Fibroblast of upper back skin (primary cell): ENCODE measurements at places on chromosomes 11 and 22.

DNA sequence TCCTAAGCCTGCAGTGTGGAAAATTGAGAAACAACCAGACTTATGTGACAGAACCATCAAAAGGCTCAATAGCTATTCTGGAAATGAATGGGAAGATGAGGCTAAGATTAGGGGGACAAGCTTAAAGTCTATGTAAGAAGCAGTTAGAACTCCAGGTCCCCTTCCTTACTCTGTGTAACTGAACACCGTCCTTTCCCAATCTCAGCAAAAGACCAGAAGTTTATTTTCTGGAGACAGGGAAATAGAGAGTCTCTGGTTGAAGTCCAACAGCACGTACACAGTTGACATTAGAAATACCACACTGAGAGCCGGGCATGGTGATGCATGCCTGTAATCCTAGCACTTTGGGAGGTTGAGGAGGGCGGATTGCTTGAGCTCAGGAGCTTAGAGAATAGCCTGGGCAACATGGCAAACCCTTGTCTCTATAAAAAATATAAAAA is 93.9 kb downstream of the CD44 start:
- no peak for DNase-seq

- no peak for DNase-seq
Measured at GRCh38 chr11:3890806-3891205, 35.3 kb downstream of the STIM1 start.

- no peak for DNase-seq
Measured at GRCh38 chr11:60235321-60235720, 7.6 kb downstream of the MS4A4E start.

- DNase-seq, result no peak
Measured at GRCh38 chr22:27260087-27260698, 541.4 kb downstream of the MN1 start.

- no peak for DNase-seq
Measured at GRCh38 chr11:86247608-86248007, 3.1 kb downstream of the EED start.
